ENCODE measurements at places on chromosomes 3 and 15.

GRCh38 chr3:15819576-15819975 lies 21.8 kb upstream of the ANKRD28 start:
- DNase-seq = no peak

DNA sequence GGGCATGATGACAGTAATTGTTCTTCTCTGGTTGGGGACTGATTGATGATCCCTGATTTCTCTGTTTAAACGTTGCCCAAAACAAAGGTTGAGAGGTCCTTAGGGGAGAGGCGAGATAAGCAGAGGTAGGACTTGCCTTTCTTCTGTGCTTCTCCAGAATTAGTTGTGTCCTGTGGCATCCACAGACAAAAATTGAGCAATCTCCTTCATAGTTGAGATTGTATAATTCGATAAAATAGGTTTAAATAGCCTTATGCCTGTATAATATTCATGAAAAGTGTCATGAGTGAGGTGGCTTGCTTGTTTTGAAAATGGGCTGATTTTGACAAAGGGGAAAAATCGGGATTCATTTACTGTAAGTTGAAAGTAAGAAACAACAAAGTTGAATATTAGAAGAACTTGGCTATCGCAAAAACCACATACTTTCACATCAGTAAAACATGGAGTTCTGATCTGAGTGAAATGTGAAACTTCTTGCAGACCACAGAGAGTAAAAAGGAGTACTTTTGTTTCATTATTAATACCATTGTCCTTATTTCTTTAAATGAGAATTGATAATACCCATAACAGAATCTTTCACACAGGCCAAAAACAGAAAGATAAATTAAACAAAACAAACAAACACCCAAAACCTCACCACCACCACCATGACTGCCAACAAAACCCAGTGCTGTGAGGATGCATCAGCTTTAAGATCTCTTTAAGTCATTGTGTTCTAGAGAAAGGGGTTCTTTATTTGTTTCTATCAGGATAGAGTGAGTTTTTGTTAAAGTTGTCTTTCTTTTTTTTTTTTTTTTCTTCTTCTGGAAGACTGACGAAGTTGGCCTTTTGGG lies 155.7 kb downstream of the LPP start:
- DNase-seq = no peak

DNA sequence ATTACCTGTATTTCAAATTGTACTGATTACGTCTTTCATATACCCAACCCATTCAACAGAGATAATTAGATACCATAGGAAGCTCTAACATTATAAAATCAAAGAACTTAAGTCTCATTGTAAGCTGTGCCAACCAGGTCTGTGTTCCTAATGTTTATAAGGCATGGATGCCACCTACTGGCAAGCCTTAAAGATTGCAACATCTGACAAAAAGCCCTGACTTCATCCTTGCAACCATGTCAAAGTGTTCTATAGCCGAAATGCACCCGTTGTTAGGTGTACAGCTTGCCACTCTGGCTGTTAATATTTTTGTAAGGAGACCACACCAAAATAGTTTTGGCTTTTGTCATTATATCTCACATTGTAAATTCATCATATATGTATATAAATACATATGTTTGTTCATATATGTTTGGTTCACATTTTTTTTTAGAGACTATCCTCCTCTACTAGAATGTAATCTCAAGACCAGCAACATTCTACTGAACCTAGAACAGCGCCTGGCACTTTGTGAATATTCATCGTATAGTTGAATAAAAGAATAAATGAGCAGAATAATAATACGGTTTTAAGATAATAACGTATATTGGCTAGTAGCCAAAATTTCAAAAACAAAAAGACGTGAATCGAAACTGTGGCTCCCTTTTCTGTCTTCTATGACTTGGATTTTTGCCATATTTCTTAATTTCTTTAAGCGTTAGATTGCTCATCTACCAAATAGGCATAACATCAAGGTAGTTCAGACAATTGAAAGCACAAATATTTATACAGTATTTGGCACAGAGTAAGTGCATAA lies 258.1 kb downstream of the TBL1XR1 start:
- DNase-seq = peak; percentile 68

- DNase-seq = no peak
Measured at GRCh38 chr3:178568155-178568731, 32.0 kb downstream of the KCNMB2 start.

DNA sequence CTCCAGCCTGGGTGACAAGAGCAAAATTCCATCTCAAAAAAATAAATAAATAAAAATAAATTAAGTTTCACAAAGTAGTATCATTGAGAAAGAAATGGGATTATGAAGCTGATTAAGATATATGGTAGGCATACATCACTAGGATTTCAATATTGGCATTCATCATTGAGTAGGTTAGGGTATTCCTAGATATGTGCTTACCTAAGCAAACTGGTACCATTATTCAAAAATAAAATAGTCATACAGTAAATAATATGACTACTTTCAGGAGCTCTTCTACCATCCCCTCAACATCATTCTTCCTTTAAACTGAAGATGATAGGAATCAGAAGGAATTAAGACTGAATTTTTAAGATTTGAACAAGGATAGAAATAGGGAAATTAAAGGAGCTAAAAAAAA lies 66.6 kb downstream of the FRMD5 start:
- no peak for DNase-seq

DNA sequence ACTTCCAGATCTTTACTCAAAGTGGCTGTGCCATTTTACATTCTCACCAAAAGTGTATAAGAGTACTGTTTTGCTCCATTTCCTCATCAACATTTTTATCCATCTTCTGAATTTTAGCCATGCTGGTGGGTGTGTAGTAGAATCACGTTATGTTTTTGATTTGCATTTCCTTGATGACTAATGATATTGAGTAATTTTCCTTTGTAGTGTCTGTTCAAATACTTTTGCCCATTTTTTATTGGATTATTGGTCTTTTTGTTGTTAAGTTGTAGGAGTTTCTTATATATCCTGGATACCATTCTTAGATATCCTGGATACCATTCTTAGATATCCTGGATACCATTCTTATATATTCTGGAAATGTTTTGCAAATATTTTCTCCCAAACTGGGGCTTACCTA lies 344.9 kb downstream of the LRRC3B start:
- no peak for DNase-seq

- no peak for DNase-seq
Measured at GRCh38 chr3:13574083-13574797, 25.3 kb downstream of the FBLN2 start.

DNA sequence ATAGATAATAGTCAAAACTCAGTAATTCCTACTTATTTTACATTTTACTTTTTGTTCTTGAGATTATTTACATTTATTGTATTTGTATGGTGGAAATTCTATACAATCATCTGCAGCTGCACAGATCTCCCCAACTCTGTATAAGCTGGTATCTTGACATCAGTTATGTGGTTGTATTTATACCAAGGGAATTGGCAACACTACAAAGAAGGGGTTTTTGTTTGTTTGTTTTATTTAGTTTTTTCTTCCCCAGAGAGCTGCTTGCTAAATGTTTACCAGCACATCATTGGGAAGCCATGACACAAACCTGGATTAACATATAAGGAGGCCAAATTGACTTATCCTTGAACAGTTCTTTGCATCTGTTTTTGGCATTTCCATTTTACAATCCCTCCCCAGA lies 389.2 kb upstream of the KCNMB2 start:
- DNase-seq = no peak

- DNase-seq = no peak
Measured at GRCh38 chr15:23075927-23076326, 36.6 kb upstream of the TUBGCP5 start.

GRCh38 chr3:27353221-27353620 lies 16.0 kb downstream of the NEK10 start:
- no peak for DNase-seq

GRCh38 chr3:6928064-6928463 lies 67.1 kb downstream of the GRM7 start:
- no peak for DNase-seq

GRCh38 chr3:52859686-52860423 lies 25.0 kb upstream of the MUSTN1 start:
- no peak for DNase-seq

DNA sequence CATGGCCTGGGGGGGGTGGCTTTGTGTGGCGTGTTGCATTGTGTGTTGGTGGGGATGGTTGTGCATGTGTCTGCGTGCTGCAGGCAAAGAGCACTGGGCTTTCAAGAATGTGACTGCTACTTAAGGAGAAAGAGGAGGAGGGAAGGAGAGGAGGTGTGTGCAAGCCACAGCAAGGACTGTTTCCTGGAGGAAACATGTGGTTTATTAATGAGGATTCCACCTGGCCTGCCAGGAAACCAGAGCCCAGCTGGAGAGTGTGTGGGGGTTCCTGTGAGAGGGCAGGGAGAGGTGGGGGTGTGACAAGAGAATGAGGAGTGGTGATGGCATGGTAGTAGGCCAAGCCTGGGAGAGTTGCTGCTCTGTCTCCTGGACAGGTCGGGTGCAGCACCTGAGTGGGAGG lies 258.1 kb upstream of the ROPN1 start:
- DNase-seq = no peak

DNA sequence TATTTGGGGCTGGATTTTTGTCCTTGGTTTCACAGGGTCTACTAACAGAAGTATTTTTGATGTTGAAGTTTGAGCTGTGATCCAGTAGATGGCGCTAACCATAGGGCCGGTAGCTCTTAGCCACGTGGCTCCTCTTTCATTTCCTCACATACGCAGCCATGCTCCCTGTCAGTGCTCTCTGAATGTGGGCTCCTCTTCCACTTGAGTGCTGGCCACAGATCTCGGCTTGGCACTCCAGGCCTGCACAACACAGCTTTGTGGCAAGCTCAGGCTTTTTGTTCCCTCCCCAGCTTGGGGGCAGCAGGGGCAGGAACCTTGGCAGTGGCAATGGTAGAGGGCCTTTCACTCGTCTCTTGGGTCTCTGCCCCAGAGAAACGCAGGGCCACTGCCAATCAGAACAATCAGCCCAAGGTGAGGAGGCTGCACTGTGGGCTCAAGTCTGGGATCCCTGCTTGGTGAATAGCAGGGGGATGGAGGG lies 18.6 kb upstream of the DNAAF4 start:
- DNase-seq = peak; percentile 56

DNA sequence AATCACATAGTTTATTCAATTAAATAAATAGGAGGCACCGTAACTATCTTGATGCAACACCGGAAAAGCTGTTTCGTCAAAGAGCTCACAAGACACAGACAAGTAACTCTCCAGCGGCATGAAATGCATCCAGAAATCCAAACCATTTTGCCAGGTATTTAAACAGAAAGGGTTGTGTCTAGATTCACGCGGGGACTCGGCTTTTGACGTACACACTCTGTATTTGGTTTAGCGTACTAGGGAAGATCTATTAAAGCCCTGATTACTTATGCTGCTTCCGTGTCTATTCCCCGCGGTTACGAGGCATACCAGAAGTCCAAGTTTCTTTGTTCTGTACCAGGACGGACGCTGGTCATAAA lies 718 bp downstream of the BNIP2 start:
- DNase-seq = peak; percentile 59

DNA sequence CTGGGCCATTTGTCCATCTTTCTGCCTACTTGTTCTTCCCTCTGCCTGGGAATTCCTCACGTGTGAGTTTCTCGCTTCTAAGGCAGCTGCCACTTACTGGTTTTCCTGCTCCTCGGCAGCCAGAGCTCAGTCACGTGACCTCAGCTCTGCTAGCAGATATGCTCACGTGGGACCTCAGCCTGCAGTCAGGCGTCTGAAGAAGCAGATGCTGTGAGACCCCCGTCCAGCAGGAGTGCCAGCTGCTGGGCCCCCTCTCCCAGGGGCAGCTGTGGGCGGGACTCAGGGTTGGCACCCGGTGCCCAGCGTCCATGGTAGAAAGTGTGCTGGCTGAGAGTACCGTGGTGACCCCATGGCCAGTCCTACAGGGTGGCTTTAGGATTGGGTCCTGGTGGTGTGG lies 161.3 kb upstream of the TLE3 start:
- no peak for DNase-seq

DNA sequence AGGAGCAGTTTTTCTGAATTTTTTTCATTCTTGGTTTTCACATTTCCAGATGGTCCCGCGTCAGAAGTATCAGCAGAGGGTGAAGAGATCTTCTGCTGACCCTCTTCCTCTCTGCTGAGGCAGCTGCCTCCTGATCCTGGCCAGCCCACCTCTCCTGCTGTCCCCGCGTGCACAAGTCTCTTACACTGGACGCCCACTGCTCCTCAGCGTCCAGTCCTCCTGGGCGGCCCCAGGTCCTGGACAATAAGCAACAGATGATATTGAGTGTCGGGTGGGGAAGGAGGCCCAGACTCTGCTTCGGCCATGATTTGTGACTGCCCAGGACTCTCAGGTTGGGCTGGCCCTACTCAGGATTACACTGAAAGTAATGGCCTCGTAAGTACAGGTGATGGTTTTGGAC lies 50.1 kb downstream of the KLHL25 start:
- DNase-seq = no peak

GRCh38 chr3:136979204-136979603 lies 21.4 kb downstream of the IL20RB start:
- no peak for DNase-seq

- DNase-seq = no peak
Measured at GRCh38 chr15:96303503-96304056, 26.9 kb upstream of the NR2F2 start.

- DNase-seq = no peak
Measured at GRCh38 chr3:25971736-25972135, 181.8 kb downstream of the OXSM start.

- no peak for DNase-seq
Measured at GRCh38 chr3:56764904-56765547, 36.7 kb downstream of the ARHGEF3 start.

GRCh38 chr3:80233576-80233975 lies 465.8 kb upstream of the ROBO1 start:
- DNase-seq = no peak

GRCh38 chr3:134959516-134959915 lies 164.5 kb downstream of the EPHB1 start:
- DNase-seq = no peak

DNA sequence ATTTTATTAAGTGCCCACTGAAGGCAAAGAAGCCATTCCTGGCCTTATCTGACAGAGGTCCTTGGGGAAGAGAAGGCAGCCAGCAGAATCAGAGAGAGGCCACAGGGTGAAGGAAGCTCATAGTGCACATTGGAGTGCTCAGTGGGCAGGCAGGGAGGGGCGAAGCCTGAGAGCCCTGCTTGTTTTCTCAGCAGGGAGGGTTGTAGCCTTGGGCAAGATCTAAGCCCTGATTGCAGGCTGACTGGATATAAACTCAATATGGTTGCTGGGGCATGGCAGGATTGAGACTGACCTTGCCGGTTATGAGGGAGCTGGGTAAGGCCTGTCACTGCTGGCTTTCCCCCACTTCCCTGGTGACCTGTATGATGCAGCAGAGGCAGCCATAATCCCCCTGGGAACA lies 7.5 kb upstream of the IGSF11 start:
- DNase-seq = no peak

- no peak for DNase-seq
Measured at GRCh38 chr3:151852074-151852811, 21.2 kb upstream of the SUCNR1 start.

GRCh38 chr3:171351676-171352075 lies 108.5 kb downstream of the TNIK start:
- peak; percentile 87 for DNase-seq

- DNase-seq = no peak
Measured at GRCh38 chr3:182058488-182058887, 346.8 kb downstream of the SOX2 start.
